MCF 10A (cell line): ENCODE measurements at places on chromosomes 2 and 18.
A peak's percentile ranks its signal among the peaks of the same experiment; 100 is the strongest.

DNA sequence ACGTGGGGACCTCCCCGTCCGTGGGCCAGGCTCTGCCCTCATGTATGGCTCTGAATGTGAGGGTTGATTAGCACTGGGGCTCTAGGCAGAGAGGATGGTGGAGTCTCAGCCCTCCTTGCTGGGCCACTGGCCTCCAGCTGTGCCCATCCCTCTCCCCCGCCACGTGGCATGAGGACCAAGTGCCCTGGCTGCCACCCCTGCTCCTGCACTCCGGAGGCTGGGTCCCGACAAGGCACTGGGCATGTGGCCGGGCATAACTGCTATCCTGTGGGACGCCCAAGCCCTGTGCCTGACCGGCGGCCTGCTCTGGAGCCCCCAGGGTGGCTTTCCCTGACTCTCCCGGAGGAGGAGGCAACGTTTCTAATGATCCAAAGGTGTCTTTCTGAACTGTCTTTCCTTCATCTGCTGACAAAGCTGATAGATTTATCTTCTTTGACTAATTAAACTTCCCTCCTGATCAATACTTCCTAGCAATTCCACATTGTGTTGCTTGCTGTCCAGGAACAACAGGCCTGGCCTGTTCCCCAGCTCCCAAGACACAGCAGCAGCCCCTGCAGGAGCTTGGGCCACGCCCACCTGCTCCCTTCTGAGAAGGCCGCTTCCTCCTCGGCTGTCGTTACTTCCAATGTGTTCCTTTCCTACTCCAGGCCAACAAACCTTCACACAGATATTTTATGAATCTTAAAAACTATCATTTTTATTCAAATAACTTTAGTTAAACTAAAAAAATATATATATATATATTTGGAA is 132.0 kb downstream of the SNTG2 start:
- DNase-seq: no peak

DNA sequence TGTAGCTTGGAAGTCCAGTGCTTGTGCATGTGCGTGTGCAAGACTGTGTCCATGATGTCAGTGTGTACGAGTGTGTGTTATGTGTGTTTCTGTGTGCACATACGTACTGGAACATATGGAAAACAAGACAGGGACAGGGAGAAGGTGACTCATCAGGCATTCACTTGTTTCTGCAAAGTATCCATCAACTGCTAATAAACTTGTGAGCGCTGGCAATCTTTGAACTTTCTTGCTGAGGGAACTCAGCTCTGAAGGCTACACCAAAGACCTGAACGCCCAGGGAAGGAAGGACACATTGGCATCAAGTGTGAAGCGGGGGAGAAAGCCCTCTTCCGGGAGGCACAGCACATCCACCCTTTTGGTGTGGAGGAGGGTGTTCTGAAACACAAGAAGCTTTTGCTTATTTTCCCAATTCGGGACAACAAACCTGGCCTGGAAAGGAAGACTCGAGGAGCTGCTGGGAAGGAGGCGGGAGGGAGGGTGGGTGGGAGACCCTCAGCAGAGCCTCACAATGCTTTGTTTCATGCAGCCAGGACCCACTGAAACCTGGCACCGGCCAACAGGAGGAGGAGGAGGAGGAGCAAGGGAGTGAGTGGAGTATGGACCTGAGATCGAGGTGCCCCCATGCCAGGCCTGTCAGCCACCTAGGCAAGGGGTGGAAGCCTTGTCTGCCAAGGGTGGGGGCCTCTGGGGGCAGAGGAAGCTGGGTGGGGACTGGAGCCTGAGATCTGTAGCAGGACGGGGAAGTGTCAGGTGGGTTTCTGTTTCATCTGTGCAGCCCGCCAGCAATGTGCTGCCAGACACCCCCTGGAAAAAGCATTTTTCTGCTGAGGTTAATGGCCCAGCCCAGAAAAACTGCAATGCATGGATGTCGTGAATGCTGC is 26.8 kb downstream of the SMAD7 start:
- no peak for DNase-seq

DNA sequence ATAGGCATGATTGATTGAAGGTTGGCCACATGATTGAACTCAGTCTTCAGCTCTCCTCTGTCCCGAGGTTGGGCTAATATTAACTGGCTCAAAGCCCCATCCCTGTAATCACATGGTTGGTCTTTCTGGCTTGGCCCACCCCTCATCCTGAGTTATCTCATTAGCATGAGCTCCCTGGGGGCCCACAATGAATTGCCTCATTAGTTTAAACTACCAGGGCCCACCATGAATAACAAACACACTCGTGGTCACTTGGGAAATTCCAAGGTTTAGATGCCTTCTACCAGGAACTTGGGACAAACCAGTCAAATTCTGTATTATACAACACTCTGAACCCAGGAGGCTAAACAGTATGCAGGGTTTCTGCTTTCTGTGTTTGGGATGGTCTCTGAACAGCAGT is 121.7 kb upstream of the B3GNT2 start:
- DNase-seq: no peak

- no peak for DNase-seq
Observed at GRCh38 chr2:63819765-63820717, 21.7 kb upstream of the UGP2 start.

DNA sequence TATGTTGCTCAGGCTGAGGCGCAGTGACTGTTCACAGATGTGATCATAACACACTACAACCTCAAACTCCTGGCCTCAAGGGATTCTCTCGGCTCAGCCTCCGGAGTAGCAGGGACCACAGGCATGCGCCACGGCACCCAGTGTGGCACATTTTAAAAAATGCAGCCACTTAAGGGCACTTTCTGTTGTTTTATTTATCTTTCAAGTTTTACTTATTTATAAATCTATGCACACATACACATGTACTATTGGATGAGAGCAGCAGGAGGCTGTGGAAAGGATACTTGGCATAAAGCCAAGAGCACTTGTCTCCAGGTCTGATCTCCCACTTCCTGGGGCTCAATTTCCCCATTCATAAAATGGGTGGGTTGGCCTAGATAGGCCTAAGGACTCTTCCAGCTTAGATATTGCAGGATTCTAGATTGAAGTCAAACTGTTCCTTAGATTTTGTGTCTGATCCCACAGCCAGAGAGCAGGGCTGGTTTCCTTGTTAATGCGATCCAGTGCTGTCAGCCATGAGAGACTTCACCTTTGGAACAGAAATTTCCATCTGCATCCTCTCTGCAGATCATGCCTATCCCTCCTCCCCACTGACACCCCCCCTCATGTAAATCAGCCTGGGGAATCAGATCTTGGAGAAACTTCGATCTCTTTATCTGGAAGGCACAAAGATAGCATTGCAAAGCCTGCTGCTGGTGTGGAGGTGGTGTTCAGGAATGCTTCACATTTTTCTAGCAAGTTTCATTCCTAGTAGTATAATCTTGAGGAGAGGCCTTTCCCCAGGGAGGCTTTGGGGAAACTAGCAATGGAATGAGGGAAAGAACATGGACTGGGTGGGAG is 24.7 kb downstream of the PCBP1 start:
- DNase-seq: no peak

DNA sequence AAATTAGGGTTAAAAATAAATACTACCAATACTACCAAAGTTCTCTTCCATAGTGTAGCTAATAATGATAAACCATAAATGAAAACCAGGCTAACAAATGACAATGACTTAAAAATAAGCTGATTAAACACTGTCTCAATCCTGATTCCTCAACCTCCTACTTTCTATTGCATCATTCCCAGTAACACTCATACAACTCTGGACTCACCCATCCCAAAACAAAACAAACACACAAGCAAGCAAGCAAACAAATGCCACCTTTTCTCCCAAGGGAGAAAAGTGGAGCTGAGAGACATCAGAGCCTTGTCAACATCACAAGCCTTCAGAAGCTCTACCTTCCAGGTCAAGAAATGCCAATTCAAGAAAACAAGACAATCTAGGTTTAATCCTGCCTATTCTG is 620.7 kb downstream of the NYAP2 start:
- peak; percentile 6 for DNase-seq

- no peak for DNase-seq
Observed at GRCh38 chr2:156526950-156527636, 90.9 kb downstream of the GPD2 start.

- no peak for DNase-seq
Observed at GRCh38 chr2:159959136-159959535, 103.3 kb downstream of the PLA2R1 start.

DNA sequence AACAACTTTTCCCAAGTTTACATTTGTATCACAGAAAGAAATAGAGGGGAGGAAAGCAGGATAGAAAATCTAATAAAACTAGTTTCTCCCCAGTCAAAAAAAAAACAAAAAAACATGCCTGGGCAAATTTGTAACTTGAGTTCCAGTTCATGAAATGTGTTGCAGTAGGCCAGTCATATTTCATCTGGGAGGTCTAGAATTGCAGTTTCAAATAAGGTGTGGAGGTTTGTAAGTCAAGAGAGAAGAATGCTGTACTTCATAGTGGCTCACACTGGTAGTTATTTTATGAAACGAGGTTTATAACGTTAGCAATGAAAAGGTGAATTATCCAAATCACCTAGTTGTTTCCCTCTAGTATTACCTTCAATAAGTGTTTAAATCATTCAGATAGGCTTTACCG is 1313.9 kb upstream of the SLC39A10 start:
- no peak for DNase-seq

GRCh38 chr2:12718711-12719399 is 2.1 kb downstream of the TRIB2 start:
- peak; percentile 38 for DNase-seq

GRCh38 chr18:63105636-63106316 is 213.8 kb downstream of the BCL2 start:
- DNase-seq: no peak

DNA sequence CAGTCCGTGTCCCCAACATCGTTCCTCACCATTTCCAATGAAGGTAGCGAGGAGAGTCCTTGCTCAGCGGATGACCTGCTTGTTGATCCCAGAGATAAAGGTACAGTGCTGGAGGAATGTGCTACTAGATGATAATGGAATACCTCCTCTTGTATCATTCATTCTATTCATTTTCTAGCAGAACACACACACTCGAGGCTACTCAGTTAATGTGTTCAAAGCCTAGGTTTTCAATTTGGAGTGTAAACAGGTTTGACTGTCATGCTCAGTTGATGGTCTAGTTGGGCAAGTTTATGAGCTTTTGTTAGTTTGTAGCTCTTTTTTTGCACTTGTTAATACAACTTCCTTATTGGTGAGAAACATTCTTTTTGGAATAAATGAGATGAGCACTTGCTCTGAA is 114.2 kb downstream of the ICA1L start:
- DNase-seq: no peak

DNA sequence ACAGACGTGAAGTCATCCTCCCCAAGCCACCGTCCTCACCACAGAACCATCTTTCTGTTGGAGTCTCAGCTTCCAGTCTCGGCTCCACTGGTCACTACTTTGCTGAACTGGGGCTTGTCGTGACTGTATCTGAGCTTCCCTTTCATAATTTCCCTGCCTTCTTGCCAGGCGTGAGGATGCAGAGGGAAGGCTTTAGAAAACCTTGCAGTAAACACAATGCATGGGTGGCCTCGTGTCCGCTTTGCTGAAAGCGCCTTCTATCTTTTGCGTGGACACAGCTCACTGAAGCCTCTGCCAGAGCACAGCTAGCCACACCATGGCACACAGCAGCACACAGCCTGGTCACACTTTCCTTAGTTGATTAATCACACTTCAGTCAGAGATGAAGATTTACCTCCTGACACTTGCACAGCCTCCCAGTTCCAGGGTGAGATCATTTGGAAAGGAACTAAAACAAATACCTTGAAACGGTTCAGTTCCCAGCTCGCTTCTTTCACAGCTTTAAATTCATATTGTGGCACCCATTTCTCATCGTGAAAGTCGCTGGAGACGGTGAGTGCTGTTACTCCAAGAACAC is 2.8 kb upstream of the GPR45 start:
- no peak for DNase-seq

GRCh38 chr2:54845514-54845913 is 122.1 kb downstream of the EML6 start:
- DNase-seq: no peak

GRCh38 chr2:67952066-67952465 is 110.7 kb downstream of the C1D start:
- no peak for DNase-seq

GRCh38 chr2:1987379-1987778 is 243.1 kb upstream of the PXDN start:
- DNase-seq: no peak

DNA sequence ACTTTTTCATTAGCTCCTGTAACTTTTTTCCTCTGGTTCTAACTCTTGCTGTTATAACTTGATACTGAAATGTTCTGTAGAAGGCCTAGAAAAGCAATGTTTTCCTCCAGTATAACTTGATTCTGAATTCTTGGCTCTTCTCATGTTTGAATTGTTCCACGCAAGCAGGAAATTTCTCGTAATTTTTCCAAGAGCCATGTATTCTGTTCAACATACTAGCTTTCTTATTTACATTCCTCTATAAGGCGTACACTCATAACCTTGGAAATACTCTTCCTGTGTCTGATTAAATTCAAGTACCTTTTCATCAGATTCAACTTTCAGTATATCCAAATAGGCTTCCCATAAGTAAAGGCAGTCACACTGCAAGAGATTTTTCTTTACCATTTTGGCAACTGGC is 109.1 kb downstream of the SMAD2 start:
- no peak for DNase-seq

DNA sequence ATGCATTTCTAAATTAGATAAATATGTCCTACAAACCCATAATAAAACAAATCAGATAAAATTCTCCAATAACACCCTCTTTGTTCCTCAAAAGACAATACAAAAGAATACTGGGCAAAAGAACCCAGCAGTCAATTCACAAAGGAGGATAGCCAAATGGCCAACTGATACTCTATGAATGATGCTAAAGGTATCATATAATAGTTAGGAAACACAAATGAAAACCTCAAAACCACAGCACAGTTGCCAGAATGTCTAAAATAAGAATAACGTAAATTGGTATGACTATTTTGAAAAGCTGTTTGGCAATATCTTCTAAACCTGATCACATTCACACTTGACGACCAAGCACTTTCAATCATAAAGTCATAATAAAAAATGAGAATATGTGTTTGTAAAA is 315.4 kb downstream of the CDH7 start:
- no peak for DNase-seq

GRCh38 chr2:2872713-2873449 is 504.7 kb downstream of the EIPR1 start:
- DNase-seq: no peak

GRCh38 chr2:239833269-239834109 is 191.7 kb downstream of the NDUFA10 start:
- no peak for DNase-seq

DNA sequence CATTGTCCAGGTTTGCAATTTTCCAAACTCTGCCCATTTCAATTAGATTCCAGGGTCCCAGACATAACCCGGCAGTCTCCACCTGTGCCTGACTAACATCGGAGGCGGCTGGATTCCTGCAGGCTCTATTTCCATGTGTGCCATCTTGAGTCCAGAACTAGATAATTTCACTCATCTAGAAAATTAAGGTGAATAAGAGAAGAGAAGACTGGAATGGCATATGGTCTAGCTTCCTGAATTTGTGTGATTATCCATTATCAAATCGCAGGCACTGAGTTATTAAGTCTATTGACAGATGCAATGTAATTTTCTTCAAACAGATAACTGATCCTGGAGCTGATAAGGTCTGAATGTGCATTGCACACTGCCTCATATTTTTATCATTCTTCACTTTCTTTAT is 305.2 kb downstream of the ETAA1 start:
- no peak for DNase-seq
